Trophoblast cell (in vitro differentiated cells and primary cell): ENCODE measurements at places on chromosomes 1 and 21.

- peaks cover 3% of the 10 kb centered on the region for H3K4me1 ChIP-seq
- no peaks in the 10 kb centered on the region for H3K27me3 ChIP-seq
- no peak for DNase-seq
- H3K27ac ChIP-seq = no peak overlapping the region
- peaks cover 3% of the 10 kb centered on the region for H3K36me3 ChIP-seq
Measured at GRCh38 chr1:213269829-213270228, 218.8 kb downstream of the RPS6KC1 start.

DNA sequence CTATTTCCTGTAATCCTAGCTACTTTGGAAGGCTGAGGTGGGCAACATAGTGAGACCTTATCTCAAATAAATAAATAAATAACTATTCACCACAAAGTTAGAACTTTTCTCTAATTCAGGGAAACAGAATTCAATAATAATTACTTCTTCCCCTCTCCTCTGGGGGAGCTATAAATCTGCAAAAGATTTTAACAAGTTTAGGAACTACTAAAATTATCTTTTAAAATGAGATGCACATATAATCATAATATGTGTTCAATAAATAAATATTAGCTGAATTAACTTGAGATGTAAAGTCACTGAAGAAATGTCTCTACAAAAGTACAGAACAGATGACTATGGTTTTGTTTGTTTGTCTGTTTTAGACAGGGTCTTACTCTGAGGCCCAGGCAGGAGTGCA is 14.1 kb downstream of the WDR47 start:
- H3K36me3 ChIP-seq = no peaks in the 10 kb centered on the region
- DNase-seq = no peak
- no peaks in the 10 kb centered on the region for H3K27me3 ChIP-seq
- H3K4me3 ChIP-seq = no peak overlapping the region

DNA sequence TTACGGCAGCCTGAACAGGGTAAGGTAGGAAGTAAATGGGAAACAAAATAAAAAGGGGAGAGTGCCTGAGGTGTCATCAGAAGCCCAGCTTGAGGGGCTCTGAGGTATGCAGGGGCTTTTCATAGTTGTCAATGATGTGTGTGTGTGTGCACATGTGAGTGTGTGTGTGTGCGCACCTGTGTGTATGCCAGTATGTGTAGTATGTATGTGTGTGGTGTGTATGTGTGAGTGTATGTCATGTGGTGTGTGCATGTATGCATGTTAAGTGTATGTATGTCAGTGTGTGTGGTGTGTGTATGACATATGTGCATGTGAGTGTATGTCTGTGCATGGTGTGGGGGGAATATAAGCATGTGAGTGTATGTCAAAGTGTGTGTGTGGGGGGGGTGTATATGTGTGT is 184.1 kb downstream of the DSCAM start:
- no peak overlapping the region for H3K27ac ChIP-seq
- H3K4me3 ChIP-seq = no peak overlapping the region
- H3K4me1 ChIP-seq = no peaks in the 10 kb centered on the region
- DNase-seq = no peak
- H3K36me3 ChIP-seq = no peaks in the 10 kb centered on the region

DNA sequence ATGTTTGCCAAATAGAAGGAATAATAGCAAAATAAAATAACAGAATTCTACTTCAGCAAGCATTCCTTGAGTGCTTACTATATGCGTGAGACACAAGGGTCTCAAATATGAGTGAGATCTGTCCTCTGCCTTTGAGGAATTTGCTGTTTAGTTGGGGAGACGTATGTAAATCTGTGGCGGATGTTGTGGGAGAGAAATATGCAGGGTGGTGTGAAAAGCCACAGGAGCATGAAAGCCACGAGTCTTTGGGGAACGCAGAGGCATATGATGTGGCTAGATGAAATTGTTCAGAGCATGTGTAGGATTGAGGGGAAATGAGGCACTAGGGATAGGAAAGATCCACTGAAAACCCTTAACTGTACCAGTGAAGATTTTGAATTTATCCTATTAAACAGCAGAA is 244.4 kb downstream of the PBX1 start:
- no peak overlapping the region for H3K4me3 ChIP-seq
- DNase-seq = no peak
- no peak overlapping the region for H3K27ac ChIP-seq
- no peaks in the 10 kb centered on the region for H3K4me1 ChIP-seq
- H3K36me3 ChIP-seq = peaks cover 12% of the 10 kb centered on the region

- H3K4me3 ChIP-seq = no peak overlapping the region
- H3K27me3 ChIP-seq = no peaks in the 10 kb centered on the region
- no peak overlapping the region for H3K27ac ChIP-seq
- H3K36me3 ChIP-seq = no peaks in the 10 kb centered on the region
- peaks cover 7% of the 10 kb centered on the region for H3K4me1 ChIP-seq
Measured at GRCh38 chr1:58597076-58597475, 20.0 kb upstream of the TACSTD2 start.

- H3K27ac ChIP-seq = no peak overlapping the region
- H3K4me1 ChIP-seq = no peaks in the 10 kb centered on the region
- H3K27me3 ChIP-seq = no peaks in the 10 kb centered on the region
- H3K36me3 ChIP-seq = peaks cover 8% of the 10 kb centered on the region
- no peak overlapping the region for H3K4me3 ChIP-seq
Measured at GRCh38 chr1:161887730-161888287, 121.7 kb downstream of the ATF6 start.

DNA sequence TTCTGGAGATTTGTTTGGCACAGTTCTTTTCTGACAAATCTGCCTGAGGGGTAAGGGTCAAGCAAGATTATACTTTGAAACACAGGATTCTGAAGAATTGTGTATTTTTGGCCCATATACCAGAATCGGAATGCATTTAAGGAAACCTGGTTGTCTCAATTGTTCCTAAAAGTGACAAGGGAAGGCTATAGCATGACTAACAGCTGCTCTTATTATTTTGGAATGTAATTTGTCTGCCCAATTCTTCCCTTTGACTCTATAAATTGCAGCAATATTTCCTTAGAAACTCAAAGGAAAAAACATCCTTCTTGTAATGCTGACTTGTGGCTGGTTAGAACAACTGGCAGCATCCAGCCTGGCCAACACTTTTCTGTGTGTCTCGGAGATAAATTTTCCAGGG is 15.8 kb upstream of the VCAM1 start:
- H3K27me3 ChIP-seq = no peaks in the 10 kb centered on the region
- no peak overlapping the region for H3K4me3 ChIP-seq
- H3K4me1 ChIP-seq = no peaks in the 10 kb centered on the region
- no peaks in the 10 kb centered on the region for H3K36me3 ChIP-seq

DNA sequence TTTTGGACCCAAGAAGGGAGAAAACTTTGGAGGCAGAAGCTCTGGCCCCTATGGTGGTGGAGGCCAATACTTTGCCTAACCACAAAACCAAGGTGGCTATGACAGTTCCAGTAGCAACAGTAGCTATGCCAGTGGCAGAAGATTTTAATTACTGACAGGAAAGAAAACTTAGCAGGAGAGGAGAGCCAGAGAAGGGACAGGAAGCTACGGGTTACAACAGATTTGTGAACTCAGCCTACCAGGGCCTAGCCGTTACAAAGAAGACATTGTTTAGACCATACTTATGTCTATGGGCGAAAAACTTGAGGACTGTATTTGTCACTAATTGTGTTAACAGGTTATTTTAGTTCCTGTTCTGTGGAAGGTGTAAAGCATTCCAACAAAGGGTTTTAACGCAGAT is 10.4 kb upstream of the ACOT11 start:
- DNase-seq = no peak
- H3K36me3 ChIP-seq = no peaks in the 10 kb centered on the region
- H3K27me3 ChIP-seq = no peaks in the 10 kb centered on the region
- H3K4me1 ChIP-seq = peaks cover 5% of the 10 kb centered on the region
- peak overlapping the region; percentile 25 for H3K27ac ChIP-seq

- H3K36me3 ChIP-seq = no peaks in the 10 kb centered on the region
- no peak for DNase-seq
- H3K4me3 ChIP-seq = no peak overlapping the region
Measured at GRCh38 chr1:23211955-23212354, 5.3 kb downstream of the HTR1D start.

DNA sequence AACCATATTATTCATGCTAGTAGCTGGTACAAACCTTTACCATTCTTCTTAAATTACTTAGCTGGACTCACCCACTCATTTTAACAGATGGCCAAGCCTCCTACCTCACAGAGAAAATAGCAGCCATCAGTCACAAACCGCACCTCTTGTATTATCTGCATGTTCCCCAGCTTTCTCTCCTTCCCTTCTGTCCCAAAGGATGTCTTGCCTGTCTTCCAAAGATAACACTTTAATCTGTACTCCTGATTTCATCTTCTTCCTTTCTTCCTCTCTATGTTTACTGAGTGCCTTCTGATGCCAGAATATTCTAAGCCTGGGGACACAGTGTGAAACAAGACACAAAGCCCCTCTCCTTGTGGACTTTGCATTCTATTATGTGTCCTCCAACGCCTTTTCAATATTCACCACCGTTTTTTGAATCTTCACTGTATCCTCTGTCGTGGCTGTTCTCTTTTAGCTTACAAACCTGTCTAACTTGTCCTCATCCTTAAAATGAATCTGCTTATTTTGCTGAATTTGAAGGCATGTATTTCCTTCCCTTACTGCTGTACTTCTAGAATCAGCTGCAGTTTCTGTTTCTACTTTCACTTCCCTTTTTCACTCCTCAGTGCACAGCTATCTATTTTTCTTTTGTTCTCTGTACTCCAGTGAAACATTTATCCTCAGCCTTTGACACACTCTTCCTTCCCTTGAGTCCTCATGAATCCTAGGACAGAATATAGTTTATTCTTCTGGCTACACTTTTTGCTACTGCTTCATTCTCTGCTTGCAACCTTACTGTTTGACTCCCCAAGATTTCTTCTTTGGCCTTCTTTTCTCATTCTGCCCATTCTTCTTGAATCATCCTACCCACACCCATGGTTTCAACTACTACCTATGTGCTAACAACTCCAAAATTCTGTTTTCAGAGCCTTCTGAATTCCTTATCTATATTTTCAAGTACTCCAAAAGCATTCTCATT is 216.9 kb upstream of the SAMSN1 start:
- H3K27me3 ChIP-seq = no peaks in the 10 kb centered on the region
- no peaks in the 10 kb centered on the region for H3K36me3 ChIP-seq
- H3K27ac ChIP-seq = no peak overlapping the region
- no peak overlapping the region for H3K4me3 ChIP-seq
- H3K4me1 ChIP-seq = no peaks in the 10 kb centered on the region

GRCh38 chr1:107530543-107530942 is 389.7 kb downstream of the NTNG1 start:
- no peak overlapping the region for H3K4me3 ChIP-seq
- H3K27me3 ChIP-seq = no peaks in the 10 kb centered on the region
- H3K4me1 ChIP-seq = no peaks in the 10 kb centered on the region
- no peaks in the 10 kb centered on the region for H3K36me3 ChIP-seq
- no peak for DNase-seq

DNA sequence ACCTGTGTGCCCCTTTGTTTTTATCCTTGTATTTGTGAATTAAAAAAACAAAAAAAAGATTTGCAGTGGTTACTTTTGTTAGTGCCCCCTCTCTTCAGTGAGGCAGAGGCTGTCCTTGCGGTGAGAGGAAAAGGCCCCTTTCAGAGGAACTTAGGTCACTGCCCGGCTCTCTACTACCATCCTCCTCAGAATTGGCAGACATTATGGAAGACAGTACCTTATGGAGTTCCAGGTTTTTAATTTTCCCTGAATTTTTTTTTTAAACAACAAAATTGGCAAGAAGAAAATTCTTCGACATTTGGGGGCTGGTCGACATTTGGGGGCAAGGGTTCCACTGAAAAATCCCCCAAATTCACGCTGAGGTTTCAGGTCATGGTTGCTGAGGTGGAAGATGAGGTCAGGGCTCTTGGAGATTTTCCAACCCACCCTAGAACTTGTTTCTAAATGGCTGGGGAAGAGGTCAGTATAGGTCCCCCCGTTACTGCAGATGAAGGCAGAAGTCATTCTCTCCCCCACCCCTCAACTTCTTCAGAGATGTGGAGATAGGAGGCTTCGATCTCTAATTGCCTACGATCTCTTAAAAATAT is 5.3 kb downstream of the RXFP4 start:
- peaks cover 40% of the 10 kb centered on the region for H3K36me3 ChIP-seq
- DNase-seq = no peak
- no peak overlapping the region for H3K4me3 ChIP-seq
- H3K4me1 ChIP-seq = no peaks in the 10 kb centered on the region
- no peak overlapping the region for H3K27ac ChIP-seq

GRCh38 chr1:240965581-240966091 is 353.7 kb upstream of the GREM2 start:
- no peak overlapping the region for H3K4me3 ChIP-seq
- no peaks in the 10 kb centered on the region for H3K27me3 ChIP-seq
- no peak for DNase-seq
- no peaks in the 10 kb centered on the region for H3K36me3 ChIP-seq

DNA sequence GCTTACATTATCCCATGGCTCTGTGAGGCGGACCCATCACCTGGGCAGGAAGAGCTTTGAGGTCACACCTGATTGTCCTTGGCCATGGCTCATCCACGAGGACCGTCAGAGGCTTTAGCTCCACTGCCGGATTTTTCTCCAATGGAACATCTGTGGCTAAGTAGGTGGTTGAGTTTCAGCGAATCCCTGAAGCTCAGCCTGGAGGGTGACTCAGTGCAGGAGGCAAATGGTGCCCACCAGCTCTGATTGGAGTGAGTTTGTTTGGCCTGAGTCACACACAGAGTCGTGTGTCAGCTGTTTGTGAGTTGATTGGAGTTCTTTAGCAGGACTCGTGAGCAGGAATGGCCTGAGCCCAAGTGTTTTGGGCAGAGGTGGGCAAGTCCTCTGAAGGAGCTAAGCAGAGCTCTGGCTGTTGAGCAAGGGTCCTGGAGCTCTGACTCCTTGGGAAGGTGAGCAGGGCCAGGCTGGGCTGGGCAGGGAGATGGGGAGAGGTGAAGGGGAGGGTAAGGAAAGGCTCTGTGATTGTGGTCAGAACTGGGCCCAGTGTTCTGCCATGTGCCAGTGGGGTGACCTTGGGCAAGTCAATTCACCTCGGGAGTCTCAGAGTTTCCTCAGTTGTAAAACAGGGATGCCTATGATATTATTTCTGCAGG is 2.0 kb downstream of the SLC6A17 start:
- peaks cover 37% of the 10 kb centered on the region for H3K27me3 ChIP-seq
- H3K4me1 ChIP-seq = peaks cover 8% of the 10 kb centered on the region
- no peaks in the 10 kb centered on the region for H3K36me3 ChIP-seq
- DNase-seq = no peak
- H3K27ac ChIP-seq = no peak overlapping the region
- no peak overlapping the region for H3K4me3 ChIP-seq

GRCh38 chr1:107132780-107133179 is 8.1 kb upstream of the NTNG1 start:
- no peaks in the 10 kb centered on the region for H3K36me3 ChIP-seq
- H3K4me1 ChIP-seq = no peaks in the 10 kb centered on the region
- no peaks in the 10 kb centered on the region for H3K27me3 ChIP-seq
- H3K27ac ChIP-seq = no peak overlapping the region
- no peak for DNase-seq

GRCh38 chr21:33206771-33207281 is 22.9 kb upstream of the IFNAR2 start:
- H3K4me3 ChIP-seq = no peak overlapping the region
- no peak overlapping the region for H3K27ac ChIP-seq
- no peaks in the 10 kb centered on the region for H3K27me3 ChIP-seq
- H3K4me1 ChIP-seq = no peaks in the 10 kb centered on the region

GRCh38 chr1:156538711-156539440 is 33.5 kb downstream of the IQGAP3 start:
- H3K27ac ChIP-seq = no peak overlapping the region
- no peaks in the 10 kb centered on the region for H3K27me3 ChIP-seq
- peaks cover 50% of the 10 kb centered on the region for H3K36me3 ChIP-seq
- H3K4me1 ChIP-seq = peaks cover 9% of the 10 kb centered on the region

GRCh38 chr1:33762962-33763361 is 100.9 kb upstream of the HMGB4 start:
- no peak for DNase-seq
- H3K4me1 ChIP-seq = no peaks in the 10 kb centered on the region
- no peaks in the 10 kb centered on the region for H3K36me3 ChIP-seq
